GM12892 (cell line): ENCODE measurements at places on chromosomes 2 and 18.

- no peak for DNase-seq
Measured at GRCh38 chr2:54020793-54021414, 50.1 kb upstream of the PSME4 start.

- DNase-seq, result no peak
Measured at GRCh38 chr2:21162615-21162878, 38.8 kb downstream of the TDRD15 start.

DNA sequence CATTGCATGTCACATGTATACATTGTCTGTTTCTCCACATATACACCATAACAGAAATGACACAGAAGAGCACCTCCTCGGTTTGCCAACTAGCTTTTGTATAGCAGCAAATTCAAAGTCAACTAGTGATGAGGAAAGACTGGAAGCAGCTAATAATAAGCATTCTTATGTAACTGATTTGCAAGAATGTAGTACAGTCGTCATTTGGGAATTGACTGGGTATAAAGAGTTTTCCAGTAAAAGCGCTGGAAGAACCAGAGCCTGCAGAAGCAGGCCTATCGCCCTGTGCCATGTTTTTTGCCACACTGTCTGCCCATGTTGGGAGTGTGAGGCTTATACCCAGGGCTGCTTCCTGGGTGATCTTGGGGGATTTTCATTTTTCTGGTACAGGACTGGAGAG, 310.6 kb downstream of the GBX2 start:
- DNase-seq, result no peak

- DNase-seq, result no peak
Measured at GRCh38 chr2:227335713-227336112, 10.7 kb downstream of the MFF start.

DNA sequence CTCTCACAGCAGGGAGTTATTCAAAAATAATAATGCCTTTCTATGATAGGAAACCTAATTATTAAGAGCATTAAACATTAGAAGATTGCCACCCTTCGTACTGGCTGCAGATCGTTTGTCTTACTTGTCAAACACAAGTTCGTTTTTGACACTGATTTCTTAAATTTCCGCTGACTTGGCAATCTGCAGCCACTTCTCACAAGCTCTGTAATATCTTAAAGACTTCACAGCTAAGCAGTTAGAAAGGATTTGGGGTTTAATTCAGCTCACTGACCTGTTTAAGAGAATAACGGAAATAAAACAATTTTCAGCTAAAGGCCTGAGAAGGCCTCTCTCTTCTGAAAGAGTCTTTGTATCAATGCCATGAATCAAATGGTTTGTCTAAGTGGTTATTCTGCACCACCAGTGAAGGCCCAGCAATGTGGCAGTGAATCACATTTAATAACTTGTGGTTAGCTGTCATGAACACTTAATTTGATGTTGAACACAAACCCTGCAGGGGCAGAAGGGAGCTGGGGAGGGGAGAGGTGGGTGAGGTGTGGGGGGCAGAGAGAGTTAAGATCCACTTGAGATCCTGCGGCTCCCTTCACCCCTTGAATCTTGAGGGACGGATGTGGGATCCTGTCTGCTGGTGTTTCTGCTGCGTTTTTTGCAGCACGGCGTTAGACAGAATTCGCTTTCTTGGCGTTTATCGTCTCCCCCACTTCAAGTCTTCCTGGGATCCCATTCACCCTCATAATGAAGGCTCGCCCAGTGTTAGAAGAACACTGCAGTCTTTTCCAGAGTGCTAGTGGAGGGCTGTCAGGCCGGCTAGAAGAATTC, 145.4 kb upstream of the SATB2 start:
- no peak for DNase-seq

- DNase-seq, result no peak
Measured at GRCh38 chr2:191311627-191312026, 66.4 kb downstream of the MYO1B start.
